NCI-H1436 treated with DMSO at 0.1 percent for 48 hours (cell line): ENCODE measurements at places on chromosomes 2 and 18.

DNA sequence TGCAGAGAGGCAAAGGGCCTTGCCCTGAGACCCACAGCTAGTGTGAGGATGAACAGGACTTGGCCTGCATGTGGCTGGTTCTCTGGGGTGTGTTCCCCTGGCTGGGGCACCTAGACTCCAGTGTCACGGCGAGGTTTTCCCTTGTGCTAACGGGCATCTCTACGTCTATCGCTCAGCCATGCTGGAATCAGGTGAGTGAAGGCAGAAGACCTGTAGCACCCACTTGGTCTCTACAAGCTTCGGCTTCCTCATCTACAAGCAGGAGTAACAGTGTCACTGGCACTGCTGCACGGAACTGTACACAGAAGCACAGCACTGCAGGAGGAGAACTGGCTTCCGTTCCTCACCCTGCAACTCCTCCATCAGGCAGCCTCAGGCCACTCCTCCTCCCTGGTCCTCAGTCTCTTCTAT is 30.6 kb downstream of the HS1BP3 start:
- no peak for DNase-seq

GRCh38 chr2:201164166-201164565 is 18.8 kb upstream of the CASP10 start:
- no peak for DNase-seq

GRCh38 chr2:141728142-141728541 is 402.7 kb downstream of the LRP1B start:
- DNase-seq = no peak

GRCh38 chr18:63596964-63597363 is 9.8 kb downstream of the SERPINB13 start:
- no peak for DNase-seq

DNA sequence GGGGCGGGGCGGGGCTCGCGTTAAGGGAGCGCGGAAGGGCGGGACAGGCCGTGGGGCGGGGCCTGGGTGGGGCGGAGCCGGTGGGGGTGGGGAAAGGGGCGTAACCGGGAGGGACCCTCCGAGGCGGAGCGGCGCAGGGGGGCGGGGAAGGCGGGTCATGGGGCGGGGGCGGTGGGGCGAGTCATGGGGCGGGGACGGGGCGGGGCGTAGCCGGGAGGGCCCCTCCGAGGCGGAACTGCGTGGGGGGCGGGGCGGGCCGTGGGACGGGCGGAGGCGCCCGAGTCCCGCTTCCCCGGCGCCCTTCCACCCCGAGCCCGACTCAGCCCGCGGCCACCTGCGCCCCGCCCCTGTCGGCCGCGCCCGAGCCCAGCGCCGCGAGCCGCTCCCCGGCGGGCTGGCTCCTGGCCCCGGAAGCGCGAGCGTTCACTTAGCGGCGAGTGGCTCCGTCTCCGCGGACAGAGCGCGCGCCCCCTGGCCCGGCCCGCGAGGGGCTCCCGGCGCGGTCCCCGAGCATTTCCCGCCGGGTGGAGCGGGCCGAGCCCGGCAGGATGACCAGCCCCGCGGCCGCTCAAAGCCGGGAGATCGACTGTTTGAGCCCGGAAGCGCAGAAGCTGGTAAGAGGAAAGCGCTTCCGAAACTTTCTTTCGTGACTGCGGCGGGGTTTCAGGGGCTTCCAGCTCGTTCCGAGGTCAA is 64.7 kb downstream of the LRRFIP1 start:
- peak; percentile 33 for DNase-seq

- no peak for DNase-seq
Measured at GRCh38 chr2:165494573-165494972, 25.1 kb downstream of the CSRNP3 start.

GRCh38 chr2:174688079-174688478 is 76.2 kb downstream of the CHRNA1 start:
- no peak for DNase-seq

GRCh38 chr18:37470986-37471385 is 94.6 kb downstream of the CELF4 start:
- DNase-seq = no peak

GRCh38 chr2:15665067-15665942 is 73.6 kb downstream of the DDX1 start:
- DNase-seq = no peak
